Hematopoietic multipotent progenitor cell (in vitro differentiated cells): ENCODE measurements at places on chromosomes 6 and 20. TPM values are rescaled to one million over a fixed set of nuclear protein-coding genes. Genes with fewer than 3 reads are reported as not detected.

- DNase-seq = no peak
Measured at GRCh38 chr6:128882991-128883611, at the start of gene LAMA2. Gene LAMA2, plus strand, starts transcription at chr6:128883138. Its CDS starts 108 bp downstream, at chr6:128883246.

GRCh38 chr6:4518506-4518905, 257.7 kb upstream of the CDYL start:
- no peak for DNase-seq

DNA sequence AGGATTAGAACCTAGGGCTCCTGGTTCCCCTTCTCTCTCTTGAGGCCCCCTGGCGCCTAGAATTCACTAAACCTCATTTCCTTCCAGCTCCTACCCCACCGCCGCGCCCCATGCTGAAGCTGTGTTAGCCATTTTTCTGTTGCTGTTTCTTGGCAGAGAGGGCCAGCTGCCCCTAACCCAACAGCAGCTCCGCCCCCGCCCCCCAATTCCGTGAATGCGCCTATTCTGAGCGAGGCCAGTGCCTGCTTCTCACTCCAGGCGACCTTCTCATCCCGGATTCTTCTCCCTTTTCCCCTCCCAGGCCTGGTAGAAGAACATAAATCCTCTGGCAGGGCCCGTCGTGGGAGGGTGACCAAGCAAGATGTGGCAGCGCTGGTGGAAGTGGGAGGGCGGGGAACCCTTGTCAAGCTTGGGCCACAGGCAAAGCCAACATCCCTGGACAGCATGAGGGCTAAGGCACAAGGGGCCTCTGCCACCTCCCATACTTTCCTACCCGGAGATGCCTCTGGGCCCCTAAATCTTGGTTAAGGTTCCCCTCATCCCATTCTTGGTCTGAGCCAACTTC, 518 bp downstream of the RBPJL start:
- DNase-seq = no peak

GRCh38 chr20:15278041-15278440, 940.6 kb upstream of the FLRT3 start:
- no peak for DNase-seq

- no peak for DNase-seq
Measured at GRCh38 chr20:21701171-21701876, 4.1 kb upstream of the PAX1 start.

DNA sequence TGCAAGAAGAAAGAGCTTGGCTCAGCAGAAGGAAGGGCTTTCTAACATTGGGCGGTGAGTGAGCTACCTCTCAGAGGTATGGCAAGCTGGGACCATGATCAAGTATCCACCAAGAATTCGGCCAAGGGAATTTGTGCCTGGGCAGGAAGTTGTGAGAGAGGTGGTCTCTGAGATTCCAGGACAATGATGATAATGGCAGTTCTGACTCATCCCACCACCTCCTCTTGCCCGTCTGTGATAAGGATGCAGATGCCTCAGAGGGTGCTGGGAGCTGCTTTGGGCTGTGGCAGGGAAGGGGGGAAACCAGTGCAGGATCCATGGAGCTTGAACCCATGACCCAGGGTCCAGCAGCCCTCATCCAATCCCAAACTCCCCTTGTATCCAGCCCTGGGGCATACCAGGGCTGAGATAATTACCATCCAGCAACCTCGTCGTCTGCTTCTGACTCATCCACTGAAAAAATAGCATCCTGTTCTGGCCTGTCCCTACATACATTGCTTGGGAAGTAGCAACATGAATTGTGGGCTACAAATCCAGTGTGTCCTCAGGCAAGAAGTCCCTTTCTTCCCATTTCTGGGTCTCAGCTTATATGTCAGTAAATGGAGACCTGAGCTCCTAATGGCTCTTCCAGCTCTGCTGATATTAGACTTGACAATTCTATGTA, 5.9 kb downstream of the TGM6 start:
- DNase-seq = no peak

RAET1L gene
- not detected for total RNA-seq

BACH2 gene
- 13.2 TPM for total RNA-seq

ZNF391 gene
- total RNA-seq = 1.9 TPM
